ENCODE measurements at places on chromosomes 1 and 21. TPM values are rescaled to one million over a fixed set of nuclear protein-coding genes. Genes with fewer than 3 reads are reported as not detected.

DNA sequence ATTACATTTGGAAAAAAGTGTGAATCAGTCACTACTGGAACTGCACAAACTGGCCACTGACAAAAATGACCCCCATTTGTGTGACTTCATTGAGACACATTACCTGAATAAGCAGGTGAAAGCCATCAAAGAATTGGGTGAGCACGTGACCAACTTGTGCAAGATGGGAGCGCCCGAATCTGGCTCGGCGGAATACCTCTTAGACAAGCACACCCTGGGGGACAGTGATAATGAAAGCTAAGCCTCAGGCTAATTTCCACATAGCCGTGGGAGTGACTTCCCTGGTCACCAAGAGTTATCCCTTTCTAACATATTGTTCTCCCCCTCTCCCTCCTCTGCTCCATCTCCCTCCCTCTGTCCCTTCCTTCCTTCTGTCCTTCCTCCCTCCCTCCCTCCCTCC lies 47.7 kb upstream of the RHOU start:
- DNase-seq: no peak

DNA sequence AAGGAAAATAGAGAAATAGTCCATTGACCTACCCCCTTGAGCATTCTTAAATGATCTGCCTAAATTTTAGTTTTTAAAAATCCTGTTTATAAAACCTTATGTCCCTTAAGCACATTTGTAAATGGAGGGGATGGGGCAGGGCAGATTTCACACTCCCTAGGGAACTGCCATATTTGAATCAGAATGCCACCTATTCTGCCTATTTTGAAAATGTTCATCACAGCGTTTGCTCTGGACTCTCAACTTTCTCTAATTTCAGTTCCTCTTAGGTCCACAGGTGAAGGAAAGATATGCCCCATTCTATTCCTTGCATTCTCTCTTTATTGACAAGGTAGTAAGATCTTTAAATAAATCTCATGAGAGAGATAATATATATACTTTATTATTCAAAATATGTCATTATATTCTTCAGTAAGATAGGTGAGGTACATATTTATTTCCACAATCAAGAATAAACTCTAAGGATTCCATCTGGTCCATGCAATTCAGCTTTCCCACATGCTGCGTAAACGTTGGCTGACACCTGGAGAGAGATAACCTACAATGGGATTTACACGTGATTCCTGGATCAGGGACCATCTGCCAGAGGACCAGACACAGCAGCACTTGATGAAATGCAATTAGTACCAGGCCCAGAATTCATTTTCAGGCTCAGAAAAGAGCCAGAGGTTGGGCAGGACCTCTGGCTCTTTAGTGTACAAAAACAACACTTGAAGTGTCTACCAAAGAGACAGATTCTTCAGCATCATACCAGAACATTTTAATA lies 1.2 kb upstream of the LPGAT1 start:
- DNase-seq: no peak

DNA sequence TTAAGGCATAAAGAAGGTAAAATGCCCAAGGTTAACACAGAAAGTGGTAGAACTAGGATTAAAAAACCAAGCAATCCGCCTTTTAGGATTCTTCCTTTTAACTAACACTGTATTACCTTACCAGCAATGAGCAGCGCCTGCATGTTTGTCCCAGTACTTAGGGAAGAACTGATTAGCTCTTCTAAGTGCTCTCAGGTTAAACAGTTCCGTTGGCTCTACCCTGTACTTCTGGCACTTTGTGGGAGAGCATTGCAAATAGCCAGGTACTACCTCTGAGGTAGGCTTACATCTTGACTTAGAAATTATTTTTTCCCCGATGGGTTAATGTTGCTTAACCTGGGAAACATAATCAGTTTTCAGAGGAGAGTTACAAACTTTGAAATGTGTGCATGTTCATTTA lies 21.5 kb downstream of the DHX9 start:
- DNase-seq: no peak

GRCh38 chr1:212037900-212038299 lies 2.4 kb downstream of the DTL start:
- DNase-seq: no peak

DNA sequence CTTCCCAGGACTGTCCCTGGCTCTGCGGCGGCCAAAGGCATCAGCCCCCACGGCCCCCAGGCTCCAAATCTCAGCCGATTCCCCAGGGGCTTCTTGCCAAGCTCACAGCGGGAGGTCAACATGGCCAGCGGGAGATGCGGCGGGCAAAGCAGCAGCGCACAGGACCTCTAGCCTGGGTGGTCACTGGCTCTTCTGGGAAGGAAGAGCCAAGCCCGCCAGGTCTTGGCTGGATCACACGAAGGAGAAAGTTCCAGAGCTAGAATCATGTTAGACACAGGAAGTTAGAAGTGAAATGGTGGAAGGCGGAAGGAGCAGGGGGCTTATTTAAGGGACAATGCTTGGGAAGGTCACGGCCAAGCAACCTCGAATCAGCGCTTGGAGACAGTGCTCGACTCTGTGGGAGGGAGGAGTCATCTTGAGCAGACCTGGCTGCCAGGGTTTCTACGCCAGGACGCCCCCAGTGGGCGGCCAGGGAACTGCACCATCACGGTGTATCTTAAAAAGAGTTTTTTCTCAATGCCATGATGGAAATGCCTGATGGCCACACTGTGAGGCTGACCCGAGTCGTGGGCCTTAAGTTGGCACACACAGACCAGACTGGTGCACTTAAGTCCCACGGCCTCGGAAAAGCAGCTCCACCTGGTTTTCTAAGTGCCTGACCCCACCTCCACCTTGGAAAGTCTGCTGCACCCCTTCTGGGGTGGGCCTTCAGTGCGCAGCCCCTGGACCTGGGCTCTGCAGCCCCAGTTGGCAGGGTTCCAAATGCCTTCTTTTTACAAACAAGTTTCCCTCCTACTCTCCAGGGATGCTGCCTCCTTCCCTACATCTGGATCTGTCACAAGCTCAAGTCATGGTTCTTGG lies 29.3 kb downstream of the SLC66A1 start:
- DNase-seq: peak; percentile 69

GRCh38 chr1:107198561-107198960 lies 57.7 kb downstream of the NTNG1 start:
- DNase-seq: no peak

DNA sequence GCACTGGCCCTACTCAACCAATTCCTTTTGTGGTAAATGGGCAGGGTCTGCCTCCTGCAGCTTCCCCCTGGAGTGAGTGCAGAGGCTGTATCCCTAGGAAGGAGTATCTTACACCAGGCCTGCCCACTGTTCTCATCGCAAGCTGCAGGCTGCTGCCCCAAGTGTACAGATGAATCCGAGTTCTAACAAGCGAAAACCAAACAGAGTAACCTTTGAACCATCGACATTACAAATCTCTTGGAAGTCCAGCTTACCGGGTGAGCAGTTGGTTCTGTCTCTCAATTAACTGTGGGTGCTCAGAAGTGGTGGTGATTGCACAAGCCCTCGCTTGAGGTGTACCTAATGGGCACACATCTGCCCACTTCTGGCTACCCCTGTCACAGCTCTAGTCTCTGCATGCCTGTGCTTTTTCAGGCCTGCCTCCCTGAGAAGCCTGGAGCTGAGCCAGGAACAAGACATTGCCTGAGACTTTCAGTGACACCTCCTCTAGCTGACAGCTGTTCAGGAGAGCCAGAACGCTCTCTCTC lies 22.7 kb downstream of the INAVA start:
- no peak for DNase-seq

- DNase-seq: no peak
These were observed 72.2 kb upstream of the GADD45A start for GRCh38 chr1:67612788-67613241.

DNA sequence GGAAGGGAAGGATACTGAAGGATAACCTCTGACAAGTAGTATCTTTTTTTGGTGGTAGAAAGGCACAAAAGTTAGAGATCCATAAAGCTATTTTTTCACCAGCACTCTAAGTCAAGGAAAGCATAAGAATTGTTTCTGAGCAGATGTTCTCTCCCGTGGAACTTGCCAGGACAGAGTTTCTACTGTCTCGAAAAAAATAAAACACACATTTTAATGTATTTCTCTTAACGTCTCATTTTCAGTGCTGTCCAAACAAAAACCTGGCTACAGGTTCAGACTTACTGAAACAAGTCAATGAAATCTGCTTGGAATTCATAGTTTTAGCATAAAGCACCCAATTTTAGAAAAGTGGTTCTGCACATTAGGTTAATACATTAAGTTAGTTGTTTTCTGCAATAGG lies 338.3 kb downstream of the LTN1 start:
- DNase-seq: no peak

- DNase-seq: no peak
These were observed 57.5 kb downstream of the ENAH start for GRCh38 chr1:225595452-225595851.

- no peak for DNase-seq
These were observed 193.1 kb upstream of the DAB1 start for GRCh38 chr1:57616921-57617320.

GRCh38 chr1:154176337-154176736 lies 15.6 kb downstream of the TPM3 start:
- no peak for DNase-seq

GRCh38 chr1:115710859-115711624 lies 57.5 kb downstream of the CASQ2 start:
- no peak for DNase-seq

- DNase-seq: no peak
These were observed 22.3 kb upstream of the PTGFR start for GRCh38 chr1:78468521-78468920.

GRCh38 chr1:17575797-17576518 lies 36.5 kb downstream of the ARHGEF10L start:
- no peak for DNase-seq

- DNase-seq: no peak
These were observed 63.3 kb upstream of the PARP1 start for GRCh38 chr1:226470921-226471866.

DNA sequence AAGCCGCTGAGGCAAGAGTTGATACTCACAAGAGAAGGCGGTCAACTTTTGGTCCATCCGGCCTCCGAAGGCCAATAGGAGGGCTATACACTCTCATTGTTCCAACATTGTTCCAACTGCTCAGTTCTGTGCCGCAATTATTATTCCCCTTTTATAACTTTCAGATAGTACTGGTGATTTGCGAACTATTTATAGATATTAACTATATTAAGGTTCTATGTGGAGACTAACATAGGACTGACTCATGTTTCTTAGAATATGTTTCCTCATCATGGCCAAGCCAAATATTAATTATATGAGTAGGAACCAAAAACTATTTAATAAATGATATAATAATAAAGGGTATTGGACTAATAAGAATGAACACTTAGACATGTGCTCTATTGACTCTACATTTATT lies 96.7 kb upstream of the LBR start:
- DNase-seq: no peak

GRCh38 chr1:212643877-212644276 lies 35.3 kb downstream of the ATF3 start:
- no peak for DNase-seq

DNA sequence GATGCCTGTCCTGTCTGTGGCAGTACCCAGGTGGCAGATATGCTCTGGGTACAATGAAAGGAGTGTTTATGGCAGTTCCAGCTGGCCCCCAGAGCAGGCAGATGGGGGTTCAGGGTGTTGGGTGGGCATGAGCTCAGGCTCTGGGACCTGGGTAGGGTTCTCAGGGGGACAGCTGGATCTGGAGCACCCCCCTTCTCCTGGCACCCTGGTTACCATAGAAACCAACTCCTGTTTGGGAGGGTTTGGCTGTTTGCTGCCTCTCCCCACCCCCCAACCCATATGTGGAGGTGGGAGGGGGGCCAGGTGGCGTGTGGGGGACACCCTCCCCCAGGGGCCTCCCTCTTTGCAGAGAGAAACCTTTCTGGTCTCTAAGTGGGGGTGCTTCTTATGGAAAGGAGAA lies 7.1 kb downstream of the FOXO6 start:
- DNase-seq: no peak

GRCh38 chr21:44405948-44406872 lies 49.1 kb upstream of the LRRC3 start:
- no peak for DNase-seq

GRCh38 chr1:81600878-81601622 lies 199.7 kb upstream of the ADGRL2 start:
- DNase-seq: no peak

DNA sequence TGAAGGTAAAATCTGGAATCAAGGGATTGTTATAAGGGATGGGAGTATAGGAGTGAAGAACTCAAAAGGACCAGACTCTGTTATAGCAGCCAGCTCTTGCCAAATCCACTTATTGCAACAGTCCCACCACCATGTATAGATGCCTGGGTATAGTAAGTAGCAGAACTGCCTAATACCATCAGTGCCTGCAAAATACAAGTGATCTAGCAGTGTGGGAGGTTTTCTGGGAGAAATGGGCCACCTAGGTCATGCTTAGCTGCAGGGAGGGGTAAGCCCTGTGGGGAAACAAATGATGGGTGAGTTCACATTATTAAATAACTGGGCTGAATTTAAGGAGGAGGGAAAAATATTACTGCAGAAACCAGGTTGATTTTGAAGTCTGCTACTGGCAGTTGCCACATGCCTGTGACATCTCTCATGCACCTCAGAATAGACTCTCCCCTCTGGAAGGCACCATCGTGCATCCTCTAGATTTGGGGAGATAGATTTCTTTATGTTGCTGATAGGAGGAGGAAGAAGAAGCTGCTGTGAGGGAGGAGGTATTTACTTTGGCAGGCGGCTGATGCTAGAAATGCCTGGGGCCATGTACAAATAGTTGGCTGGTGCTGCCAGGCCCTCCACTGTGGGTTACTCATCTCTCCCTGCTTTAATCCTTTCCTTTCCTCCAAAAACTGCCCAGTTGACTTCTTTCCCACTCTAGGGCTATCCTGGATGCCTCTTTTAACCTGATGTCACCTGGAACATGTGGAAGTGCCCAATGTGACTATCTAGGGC lies 27.5 kb downstream of the HLX start:
- no peak for DNase-seq

GRCh38 chr1:55155522-55155921 lies 59.6 kb downstream of the USP24 start:
- DNase-seq: no peak

DNA sequence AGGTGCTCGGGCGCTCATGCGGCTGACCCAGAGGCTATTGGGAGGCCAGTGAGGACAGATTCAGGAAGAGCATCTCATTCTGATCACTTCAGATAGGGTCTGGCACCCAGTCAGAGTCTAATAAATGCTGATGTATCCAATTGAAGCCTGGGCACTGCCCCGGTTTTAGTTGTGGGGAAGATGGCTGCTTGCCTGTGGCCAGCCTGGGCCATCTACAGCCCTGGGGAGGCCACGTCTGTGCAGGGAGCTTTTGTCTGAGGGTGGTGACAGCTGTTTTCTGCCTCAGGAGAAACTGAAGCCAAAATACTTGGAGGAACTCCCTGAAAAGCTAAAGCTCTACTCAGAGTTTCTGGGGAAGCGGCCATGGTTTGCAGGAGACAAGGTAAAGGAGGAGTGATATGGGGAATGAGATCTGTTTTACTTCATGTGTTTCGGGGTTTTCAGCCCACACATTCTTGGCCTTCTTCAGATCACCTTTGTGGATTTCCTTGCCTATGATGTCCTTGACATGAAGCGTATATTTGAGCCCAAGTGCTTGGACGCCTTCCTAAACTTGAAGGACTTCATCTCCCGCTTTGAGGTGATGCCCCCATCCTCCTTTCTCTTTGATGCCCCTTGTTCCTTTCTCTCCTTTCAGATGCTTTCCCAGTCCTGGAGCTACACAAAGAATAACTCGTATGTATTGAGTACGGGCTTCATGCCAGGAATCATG lies 2.8 kb downstream of the GSTM5 start:
- DNase-seq: no peak

Gene MATN1
- total RNA-seq: 0.60 TPM

Gene NBPF9
- total RNA-seq: 42.9 TPM

Gene LORICRIN
- not detected for total RNA-seq

Gene MXRA8
- total RNA-seq: 1.1 TPM

Gene MIXL1
- not detected for total RNA-seq

Gene ZYG11A
- 0.09 TPM for total RNA-seq

Gene OR2L3
- not detected for total RNA-seq

Gene VSIG8
- not detected for total RNA-seq

Gene ATP1A4
- not detected for total RNA-seq

Gene CDK11B
- total RNA-seq: 43.7 TPM

Gene OVAAL
- total RNA-seq: not detected

All from T-cell (primary cell).